Stimulated activated CD4-positive, alpha-beta T cell treated with anti-CD3 and anti-CD28 coated beads, Interleukin-2, amount 100 ng/mL, for 48 hours (primary cell): ENCODE measurements at places on chromosomes 7 and 10.

DNA sequence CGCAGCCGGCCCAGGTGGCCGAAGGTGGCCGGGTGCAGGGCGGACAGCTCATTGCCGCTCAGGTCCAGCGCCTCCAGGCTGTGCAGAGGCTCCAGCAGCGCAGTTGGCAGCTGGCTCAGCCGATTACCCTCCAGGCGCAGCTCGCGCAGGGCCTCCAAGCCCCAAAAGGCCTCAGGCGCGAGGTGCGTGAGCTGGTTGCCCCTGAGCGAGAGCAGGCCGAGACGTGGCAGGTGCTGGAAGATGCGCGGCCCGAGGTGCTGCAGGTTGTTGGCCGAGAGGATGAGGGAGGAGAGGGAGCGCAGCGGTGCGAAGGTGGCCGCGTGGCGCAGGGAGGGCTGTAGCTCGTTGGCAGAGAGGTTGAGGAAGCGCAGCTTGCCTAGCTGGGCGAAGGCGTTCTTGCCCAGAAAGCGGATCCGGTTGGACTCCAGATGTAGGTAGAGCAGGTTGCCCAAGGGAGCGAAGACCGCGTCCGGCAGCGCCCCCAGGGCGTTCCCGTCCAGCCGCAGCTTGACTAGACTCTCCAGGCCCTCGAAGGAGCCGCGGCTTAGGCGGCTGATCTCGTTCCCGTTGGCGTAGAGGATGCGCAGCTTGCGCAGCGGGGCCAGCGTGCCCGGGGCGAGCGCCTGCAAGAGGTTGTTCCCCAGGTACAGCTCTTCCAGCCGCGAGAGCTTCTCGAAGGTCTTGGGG lies 923 bp downstream of the TRIL start:
- peak; percentile 7 for DNase-seq

DNA sequence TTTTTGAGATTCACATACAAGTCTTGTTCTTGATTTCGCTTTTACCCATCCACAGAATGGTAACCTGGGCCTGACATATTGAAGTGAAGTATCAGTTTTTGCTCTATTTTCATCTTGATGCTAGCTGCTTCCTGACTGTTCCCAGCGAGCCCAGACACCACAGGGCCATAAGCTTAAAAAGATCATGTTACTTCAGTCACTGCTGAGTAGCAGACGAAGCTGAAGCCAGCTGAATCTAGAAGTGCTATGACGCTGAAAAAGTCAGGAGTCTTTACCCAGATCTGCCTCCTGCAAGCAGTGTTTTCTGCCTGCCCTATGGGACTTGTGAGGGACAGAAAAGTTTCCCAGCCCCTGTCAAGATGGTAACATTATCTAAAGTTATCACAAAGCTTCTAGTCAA lies 2.7 kb upstream of the PRXL2A start:
- DNase-seq, result no peak

- no peak for DNase-seq
These were observed 636.6 kb upstream of the FOXK1 start for GRCh38 chr7:4045450-4045849.

GRCh38 chr7:22549667-22550513 lies 49.9 kb upstream of the STEAP1B start:
- no peak for DNase-seq

DNA sequence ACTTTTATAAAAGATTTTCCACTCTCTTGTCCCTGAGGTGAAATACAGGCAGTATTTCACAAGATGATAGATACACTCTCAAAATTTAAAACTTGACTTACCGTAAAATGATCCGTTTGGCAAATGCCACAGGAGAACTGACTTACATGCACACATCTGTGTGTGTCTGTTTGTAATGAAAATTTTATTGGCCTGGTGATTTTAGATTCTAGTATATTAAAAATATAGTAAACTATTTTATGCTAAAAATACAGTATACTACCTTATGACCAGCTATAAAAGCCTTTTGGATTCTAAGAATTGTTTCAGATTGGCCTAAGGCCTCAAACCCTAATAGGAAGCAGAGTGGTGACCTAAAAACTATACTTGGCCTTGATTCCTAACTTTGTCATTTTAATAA lies 362.7 kb downstream of the IPMK start:
- DNase-seq, result no peak

DNA sequence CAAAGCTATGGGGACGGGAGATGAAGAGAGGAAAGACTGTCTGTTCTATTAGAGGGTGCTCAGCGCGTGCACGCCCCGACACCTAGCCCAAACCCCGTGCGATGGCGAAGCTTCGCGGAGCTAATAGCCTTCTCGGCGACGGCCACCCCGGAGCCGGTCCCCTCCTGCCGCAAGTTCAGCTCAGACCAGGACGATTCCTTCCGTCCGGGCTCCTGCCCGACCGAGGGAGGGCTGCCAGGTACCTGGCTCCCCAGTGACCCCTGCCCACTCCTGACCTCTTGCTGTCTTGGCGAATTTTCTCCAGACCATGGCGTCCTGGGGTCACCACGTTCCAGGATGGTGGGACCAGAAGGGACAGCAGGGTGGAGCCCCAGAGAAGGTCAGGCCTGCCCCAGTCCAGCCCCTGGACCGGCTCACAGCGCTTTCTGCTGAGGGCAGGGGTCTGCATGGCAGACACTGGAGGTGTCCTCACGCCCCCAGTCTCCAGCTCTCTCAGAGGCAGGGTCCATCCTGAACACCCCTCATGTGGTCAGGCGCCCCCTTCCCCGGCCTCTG lies 36.7 kb downstream of the UNCX start:
- no peak for DNase-seq

GRCh38 chr7:8035647-8036518 lies 67.3 kb downstream of the GLCCI1 start:
- DNase-seq, result no peak

DNA sequence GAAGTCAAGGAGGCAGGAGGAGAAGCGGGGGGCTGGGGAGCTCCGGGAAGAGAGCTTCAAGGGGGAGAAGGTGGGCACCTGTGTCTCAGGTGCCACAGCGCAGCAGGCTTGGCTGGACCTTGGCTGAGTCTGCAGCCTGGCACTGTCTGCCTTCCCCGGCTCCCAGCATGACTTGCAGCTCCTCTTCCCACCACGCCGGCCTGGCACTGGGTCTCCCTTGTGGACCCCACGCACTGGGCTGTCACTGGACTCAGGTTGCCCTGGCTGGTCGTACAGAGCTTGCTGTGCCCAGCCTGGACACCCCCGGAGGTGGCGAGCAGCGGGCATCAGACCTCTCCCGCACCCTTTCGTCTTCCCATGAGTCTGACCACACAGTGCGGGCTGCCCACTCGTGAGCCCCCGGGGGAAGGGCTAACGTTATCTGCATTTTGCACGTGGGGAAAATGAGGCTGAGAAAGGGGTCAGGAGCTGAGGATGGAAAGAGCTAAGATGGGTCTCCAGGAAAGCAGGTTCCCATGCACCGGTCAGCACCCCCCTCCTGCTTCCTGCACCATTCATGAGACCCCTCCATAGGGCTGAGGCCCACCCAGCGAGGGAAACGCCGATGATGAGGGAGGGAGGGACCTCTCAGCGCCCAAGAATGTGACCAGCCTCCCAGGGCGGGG lies 40.3 kb upstream of the PSMG3 start:
- no peak for DNase-seq

DNA sequence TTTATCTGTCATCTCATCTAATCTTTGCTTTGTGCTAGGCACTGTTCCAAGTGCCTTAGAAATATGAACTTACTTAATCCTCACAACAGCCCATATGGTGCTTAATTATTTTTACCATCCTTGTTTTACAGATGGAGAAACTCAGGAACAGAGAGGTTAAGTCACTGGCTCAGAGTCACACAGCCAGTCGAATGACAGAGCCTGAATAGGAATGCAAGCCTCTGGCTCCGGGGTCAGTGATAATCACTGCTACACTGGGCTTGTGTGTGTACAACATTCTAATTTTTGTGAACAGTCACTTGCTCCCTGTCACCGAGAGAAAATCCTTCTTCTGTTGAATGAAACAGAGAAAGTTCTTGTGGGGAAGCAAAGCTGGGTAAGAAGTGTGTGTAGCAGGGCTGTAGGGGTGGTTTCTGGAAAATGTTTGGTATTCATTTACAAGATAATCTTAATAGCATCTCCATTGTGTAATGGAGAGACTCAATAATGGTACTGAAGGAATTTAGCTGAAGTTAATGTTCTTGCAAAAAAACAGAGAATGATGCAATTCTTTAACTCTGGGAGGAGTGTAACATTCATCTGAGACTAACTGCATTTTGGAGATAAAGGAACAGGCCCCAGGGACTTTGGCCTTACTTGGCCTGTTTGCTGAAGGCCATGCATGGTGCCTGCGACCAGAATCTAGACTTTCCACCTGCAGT lies 290.6 kb downstream of the FRMD4A start:
- DNase-seq, result no peak

DNA sequence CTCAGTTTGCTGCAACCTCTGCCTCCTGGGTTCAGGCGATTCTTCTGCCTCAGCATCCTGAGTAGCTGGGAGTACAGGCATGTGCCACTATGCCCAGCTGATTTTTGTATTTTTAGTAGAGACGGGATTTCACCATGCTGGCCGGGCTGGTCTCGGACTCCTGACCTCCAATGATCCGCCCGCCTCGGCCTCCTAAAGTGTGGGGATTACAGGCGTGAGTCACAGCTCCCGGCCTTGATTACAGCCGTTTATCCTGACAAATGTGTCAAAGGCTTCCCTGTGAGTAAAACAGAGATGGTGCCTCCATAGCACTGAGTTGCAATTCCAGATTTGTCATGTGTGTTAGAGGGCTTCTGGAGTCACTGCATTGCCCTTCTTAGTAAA lies 273.7 kb downstream of the CCDC3 start:
- no peak for DNase-seq

GRCh38 chr7:21480693-21481403 lies 53.0 kb downstream of the SP4 start:
- no peak for DNase-seq

GRCh38 chr7:102191556-102192379 lies 94.9 kb upstream of the SH2B2 start:
- DNase-seq, result no peak

DNA sequence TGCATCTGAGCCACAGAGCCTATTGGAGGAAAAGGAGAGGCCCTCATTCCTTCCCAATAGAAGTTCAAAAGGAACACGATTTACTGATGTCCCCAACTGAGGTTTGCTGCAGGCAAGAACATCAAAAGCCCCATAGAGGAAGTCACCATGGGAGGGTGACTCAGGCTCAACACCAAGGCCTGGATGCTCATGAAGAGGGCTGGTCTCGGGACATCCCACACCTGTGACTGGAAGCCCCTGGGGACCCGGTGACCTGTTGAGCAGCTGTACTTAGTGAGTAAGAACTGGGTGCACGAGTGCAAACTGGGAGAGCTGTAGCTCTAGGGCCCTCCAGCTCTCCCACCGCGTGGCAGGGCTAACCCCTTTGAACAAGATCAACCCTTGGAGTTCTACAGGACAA lies 38.0 kb downstream of the CYTH3 start:
- no peak for DNase-seq

GRCh38 chr10:100766693-100767421 lies 21.5 kb downstream of the PAX2 start:
- no peak for DNase-seq

DNA sequence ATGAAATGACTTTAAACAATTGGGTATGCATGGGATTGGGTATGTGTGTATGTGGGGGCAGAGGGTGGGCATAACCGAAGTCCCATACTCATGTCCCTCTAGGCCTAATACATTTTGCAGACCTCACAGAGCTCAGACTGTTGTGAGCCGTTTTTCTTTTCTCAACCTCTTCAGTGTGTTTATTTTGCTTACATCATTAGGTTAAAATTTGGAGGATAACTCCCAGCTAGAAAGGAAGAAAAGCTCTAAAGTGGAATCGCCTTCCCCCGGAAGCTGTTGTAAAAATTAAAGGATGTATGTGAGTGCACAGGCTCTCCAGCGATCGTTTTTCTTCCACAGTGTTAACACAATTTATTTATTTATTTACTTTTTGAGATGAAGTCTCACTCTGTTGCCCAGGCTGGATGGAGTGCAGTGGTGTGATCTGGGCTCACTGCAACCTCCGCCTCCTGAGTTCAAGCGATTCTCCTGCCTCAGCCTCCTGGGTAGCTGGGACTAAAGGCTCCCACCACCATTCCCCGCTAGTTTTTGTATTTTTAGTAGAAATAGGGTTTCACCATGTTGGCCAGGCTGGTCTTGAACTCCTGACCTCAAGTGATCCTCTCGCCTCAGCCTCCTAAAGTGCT lies 1.5 kb upstream of the H2AZ2 start:
- no peak for DNase-seq

GRCh38 chr10:43079856-43080255 lies 3.0 kb downstream of the RET start:
- no peak for DNase-seq

- DNase-seq, result no peak
These were observed 164.7 kb upstream of the PLXDC2 start for GRCh38 chr10:19651549-19651948.

GRCh38 chr7:135414208-135414607 lies 95.7 kb downstream of the CNOT4 start:
- no peak for DNase-seq

- no peak for DNase-seq
These were observed 196.8 kb downstream of the RNLS start for GRCh38 chr10:88386204-88386788.

DNA sequence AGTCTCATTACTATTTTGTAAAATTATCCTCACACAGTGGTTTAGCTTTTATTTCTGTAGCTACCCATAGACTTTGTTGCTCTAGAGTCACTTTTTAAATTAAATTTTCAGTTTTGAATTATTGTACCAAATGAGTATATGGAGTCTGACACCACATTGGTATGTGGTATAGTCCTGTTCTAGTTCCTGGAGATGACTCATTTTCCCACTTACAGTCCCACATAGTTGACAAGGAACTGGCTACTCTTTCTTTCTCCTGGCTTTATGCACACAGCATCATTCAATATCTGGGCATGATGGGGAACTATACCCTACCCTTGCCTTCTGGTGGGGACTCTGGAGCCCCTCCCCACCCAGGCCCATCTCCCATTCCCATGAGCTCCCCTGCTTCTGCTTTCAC lies 92.6 kb upstream of the RAB11FIP2 start:
- no peak for DNase-seq

GRCh38 chr10:60426425-60426824 lies 36.8 kb upstream of the ANK3 start:
- no peak for DNase-seq

GRCh38 chr7:99693100-99693426 lies 13.3 kb upstream of the CYP3A5 start:
- no peak for DNase-seq

DNA sequence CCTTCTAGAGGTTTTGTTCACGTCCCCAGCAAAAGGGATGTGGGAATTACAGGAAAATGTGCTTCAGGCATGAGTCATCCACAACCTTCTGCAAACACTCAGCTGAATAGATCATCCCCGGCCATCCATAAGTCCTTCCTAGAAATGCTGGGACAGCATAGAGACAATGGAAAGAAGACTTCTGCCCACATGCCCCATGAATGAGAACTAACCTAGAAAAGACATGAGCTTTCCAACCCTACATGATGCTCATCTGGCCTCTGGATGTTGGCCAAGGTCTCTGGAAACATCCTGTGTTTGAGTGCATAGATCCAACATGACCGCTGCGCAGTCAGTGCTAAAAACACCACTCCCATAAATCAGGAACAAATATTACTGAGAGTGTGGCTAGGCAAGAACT lies 277.5 kb downstream of the PLXNA4 start:
- no peak for DNase-seq

- no peak for DNase-seq
These were observed 110.9 kb downstream of the CCDC7 start for GRCh38 chr10:32556783-32557395.
